NK-92 treated with Interleukin-12 subunit alpha and Interleukin-12 subunit beta, amount 100 ng/mL, for 24 hours (cell line): ENCODE measurements at places on chromosomes 2 and 18.

DNA sequence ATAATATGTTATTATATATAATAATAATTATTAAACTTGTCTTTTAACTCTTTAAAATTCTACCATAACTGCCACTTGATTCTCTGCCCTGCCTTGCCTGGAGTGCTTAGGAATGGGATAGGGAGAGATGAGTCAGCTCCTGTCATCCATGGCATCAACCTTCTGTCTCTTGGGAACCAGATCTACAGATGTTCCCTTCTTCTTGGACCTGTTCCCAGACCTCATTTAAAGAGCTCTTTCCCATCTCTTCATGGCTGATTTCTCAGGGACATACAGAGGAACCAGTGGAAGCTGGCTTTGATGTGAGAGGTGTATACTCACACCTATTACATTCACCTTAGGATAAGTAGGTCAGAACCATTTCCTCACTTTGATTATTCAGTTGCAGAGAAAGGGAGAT is 155.3 kb upstream of the MYO3B start:
- DNase-seq, result no peak

DNA sequence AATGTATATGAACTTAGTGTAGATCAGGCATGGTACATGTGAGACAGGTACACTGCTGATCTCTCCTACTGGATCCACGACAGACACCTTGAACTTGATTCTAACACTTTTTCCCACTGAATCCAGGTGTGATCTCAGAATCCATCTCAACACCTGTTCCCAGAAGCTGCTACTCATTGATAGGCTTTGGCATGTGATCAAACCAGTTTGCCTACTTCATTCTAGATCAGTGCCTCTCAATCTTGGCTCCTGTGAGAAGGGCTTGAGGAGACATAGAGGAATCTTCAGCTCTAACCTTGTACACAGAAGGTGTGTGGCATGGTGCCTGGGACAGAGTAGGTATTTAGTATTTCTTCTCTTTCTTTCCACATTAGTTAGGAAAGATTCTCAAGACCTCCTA is 212.3 kb upstream of the ATP5MC3 start:
- DNase-seq, result no peak

GRCh38 chr2:146417942-146418341 is 1426.9 kb upstream of the ACVR2A start:
- no peak for DNase-seq

DNA sequence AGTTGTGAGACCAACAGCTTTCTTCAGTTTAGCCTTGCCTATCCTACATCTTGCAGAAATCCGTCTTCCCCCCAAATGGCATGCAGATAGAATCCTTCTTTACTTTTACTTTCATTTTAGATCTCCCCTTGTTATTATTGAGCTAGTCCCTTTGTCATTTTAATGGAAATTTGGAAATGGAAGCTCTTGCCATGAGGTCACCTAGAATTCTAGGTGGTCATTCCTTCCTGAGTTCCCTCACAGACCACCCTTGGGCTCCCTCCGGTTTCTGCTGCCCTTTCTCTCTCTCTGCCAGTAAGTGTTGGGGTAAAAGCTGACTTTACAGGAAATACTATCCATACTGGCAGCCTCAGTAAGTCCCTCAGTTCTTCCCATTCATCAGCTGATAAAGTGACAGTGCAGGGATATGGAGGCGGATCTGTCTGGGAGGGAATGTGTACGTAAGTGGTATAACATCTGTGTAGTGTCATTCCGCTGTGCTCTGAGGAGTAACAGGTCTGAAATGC is 30.2 kb downstream of the ARHGAP25 start:
- DNase-seq, result no peak

GRCh38 chr2:226352941-226353560 is 446.6 kb downstream of the IRS1 start:
- no peak for DNase-seq

DNA sequence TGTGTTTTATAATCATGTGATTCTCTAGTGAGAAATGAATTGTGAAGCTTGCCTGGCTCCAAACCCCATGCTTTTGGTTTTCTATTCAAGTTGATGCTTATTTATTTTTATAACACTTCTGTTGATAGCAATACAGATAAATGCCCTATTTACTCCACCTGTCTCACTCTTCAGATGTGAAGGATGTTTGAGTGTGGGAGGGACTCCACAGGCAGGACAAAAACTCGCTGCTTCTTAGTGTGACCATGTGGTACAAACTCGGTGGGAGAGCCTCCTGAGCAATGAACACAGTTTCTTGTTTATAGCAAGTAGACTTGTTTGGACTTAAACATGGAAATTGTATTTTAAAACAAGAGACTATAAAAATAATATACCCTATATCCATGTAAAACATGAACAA is 219.7 kb downstream of the GULP1 start:
- no peak for DNase-seq

DNA sequence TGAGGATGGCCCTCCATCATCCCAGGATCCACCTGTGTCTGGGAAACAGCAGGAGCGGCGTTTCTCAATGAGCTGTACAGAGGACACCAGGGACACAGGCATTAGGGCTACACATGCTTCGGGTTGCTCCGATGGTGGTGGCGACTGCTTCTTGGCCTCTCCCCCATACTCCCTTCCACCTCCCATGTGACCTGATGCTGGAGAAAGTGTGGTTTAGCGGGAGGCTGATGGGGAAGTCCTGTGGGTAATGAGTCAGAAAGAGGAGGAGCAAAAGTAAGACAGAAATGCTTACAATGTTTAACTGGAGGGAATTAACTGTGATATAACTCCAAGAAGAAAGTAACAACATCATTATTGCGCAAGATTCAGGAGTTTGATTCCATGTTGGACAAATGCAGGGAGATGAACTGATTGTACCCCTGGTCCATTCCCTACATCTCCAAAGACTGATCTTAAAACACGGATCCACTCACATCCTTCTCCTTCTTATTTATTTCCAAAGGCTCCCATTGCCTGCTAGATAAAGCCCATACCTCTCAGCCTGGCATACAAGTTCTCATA is 186.6 kb downstream of the NRP2 start:
- DNase-seq, result peak; percentile 56

DNA sequence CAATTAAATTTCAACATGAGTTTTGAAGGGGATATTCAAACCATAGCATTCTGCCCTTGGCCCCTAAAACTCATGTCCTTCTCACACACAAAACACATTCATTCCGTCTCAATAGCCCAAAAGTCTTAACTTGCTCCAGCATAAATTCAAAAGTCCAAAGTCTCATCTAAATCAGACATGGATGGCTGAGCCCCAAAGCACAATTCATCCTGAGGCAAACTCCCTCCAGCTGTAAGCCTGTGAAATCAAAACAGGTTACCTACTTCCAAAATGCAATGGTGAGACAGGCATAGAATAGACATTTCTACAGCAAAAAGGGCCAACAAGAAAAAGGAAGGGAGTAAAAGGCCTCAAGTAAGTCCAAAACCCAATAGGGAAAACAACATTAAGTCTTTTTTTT is 245.8 kb downstream of the TTC32 start:
- no peak for DNase-seq

DNA sequence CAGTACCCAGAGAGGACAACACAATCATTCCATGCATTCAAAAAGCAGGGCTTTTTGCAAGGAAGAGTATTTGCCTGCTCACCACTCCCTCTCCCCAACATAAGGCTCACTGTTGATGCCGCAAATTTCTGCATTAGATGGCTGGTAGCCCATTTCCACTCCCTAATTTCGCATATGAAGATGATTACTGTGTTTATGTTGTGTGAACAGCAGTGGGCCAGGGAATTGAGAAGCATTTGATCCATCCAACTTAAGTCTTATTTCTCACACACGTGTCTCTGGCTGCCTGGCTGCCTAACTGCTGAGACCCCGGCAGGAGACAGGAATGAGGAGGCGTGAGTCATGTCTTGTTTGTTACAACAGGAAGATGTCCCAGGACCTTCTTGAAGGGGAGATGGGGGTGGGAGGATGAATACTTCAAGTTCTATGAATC is 294.1 kb downstream of the ALK start:
- DNase-seq, result no peak

GRCh38 chr2:175557810-175558377 is 376.4 kb upstream of the ATP5MC3 start:
- DNase-seq, result no peak

DNA sequence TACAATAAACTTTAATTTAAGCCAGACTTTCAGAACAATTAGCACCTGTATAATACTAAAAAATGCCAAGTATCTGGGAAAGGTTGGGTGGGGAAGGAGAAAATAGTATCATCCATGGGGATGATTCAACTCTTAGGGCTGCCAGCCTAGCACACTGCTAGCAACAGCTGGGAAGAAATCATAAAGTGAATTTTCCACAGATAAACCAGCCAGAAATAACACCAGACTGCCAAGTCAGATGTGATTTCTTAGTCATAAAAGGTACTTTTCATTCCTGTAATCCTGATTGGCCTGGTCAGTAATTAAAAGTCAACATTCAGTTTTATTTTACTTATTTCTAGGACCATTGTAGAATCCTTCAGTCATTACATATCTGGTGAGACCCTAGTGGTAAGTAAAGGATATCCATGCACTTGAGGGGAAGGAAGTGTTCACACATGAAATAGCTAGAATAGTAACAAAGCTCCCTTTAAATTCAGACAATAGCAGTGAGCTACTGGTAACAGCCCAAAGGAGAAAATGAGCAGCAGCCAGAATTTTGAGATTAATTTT is 59.4 kb downstream of the LIMS1 start:
- DNase-seq, result no peak

GRCh38 chr2:195122653-195123052 is 534.4 kb upstream of the SLC39A10 start:
- no peak for DNase-seq

- no peak for DNase-seq
These were observed 264.1 kb downstream of the CDH20 start for GRCh38 chr18:61597316-61597715.

GRCh38 chr2:95165030-95165370 is 609 bp upstream of the ZNF2 start:
- no peak for DNase-seq

GRCh38 chr2:236747426-236747825 is 177.8 kb downstream of the ACKR3 start:
- DNase-seq, result no peak

GRCh38 chr18:46772357-46772756 is 15.5 kb upstream of the ST8SIA5 start:
- DNase-seq, result no peak

DNA sequence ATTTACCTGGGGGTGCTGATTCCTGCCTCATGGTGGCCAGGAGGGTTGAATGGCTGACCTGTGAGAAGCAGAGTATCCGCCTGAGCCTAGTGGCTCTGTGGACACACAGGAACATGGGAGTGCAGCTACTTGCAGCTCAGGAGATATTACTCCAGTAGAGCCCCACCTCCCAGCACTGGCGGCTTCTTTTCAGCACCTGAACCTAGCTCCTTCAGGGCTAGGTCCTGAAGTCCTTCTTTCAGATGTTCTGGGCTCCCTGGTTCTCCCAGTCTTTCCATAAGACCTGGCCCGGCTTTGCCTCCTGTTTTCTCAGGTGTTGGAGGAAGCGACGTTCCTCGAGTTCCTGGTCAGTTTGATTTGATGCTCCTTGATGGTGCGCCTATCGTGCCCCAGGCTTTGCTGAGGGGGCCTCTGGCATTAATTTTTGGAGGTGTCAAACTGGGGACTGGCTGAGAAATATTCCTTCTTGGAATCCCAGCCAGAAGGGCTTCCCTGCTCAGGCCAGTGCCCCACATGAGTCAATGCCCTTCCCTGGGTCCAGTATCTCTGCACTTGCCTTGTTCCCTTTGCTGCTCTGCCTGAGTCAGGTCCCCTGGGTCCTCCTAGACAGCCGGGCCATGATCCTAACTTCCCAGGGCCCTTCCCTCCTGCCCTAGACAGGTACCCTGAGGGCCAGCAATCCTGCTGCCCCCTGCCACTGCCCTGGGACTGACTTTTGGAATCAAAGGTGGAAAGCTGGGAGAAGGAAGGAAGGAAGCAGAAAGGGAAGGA is 110.7 kb upstream of the HAAO start:
- DNase-seq, result no peak

GRCh38 chr2:187055463-187055862 is 206.5 kb upstream of the ZSWIM2 start:
- no peak for DNase-seq

DNA sequence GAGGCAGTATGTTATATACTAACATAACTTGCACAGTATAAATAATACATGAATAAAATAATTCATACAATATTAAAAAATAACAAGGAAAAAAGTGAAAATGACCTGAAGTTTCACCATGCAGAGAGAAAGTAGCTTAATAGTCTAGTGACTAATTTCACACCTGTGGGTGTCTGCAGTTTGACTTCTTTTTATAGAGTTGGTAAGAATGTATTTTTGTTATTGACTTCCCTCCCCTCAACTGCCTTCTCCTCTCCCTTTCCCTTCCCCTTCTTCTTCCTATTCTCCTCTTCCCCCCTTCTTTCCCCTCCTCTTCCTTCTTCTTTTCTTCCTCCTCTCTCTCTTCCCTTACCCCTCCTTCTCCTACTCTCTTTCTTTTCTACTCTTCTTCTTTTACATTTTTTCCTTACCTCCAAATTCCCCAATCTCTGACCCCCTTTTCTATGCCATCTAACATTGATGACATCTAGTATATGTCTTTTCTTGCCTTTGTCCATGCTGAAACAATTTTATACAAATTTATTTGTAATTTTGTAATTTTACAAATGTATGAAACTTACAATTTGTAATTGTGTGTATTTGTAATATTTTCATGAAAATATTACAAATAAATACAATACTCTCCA is 3.1 kb downstream of the DNAH6 start:
- DNase-seq, result no peak

DNA sequence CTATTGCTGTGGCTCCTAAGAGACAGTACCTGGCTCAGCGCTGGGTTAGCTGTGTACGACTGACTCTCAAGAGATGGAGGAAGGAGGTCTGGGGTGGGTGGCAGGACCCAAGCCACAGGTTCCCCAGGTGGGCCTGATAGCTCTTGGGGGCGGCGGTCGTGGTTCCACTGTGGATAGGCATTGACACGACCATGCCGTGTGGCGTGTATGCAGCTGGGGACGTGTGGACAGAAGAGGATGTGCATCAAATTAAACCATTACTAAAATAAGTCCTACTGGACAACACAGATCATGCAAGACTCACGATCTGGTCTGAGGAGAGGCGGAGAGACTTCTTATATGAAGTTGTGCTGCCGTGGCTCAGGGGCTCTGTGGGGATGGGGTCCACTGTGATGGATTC is 78.1 kb downstream of the EMILIN2 start:
- DNase-seq, result no peak
